ENCODE measurements at places on chromosomes 2 and 18.

- no peak for DNase-seq
These were observed 74.5 kb upstream of the B3GNT7 start for GRCh38 chr2:231321021-231321420.

DNA sequence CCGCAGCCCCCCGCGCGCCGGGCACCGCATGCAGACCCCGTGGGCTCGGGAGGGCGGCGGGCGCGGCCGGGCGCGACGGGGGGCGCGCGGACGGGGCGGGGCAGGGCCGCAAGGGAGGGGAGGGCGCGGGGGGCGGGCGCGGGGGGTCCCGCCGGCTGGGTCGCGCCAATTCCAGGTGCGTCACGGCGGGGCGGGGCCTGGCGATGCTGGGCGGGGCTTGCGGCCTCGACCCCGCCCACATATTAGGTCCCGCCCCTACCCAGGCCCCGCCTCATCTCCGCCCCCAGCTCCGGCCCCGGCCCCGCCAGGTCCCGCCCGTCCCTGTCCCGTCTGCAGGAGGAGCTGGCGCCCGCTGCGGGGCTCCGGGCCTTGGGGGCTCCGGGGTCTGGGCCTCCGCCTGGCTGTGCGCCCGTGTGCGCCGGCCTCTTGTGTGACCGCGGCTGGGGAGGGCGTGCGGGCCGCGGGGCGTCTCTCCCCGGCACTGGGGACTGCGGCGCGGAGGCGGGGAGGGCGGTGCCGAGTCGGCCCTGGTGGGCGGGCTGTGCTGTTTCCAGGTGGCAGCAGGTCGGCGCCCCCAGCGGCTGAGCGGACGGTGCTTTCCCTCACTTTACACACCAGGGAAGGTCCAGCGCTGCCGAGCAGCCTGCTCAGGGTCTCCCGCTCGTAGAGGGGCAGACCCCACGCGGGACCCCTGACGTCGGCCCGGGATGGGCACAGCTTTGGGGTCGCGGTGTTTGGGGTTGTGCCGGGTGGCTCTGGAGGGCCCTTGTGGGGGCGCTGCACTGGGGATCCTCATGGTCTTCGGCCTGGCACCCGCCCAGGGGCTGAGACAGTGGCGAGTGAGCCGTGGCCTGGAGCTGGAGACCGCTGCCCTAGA is 554 bp downstream of the ING5 start:
- peak; percentile 90 for DNase-seq

DNA sequence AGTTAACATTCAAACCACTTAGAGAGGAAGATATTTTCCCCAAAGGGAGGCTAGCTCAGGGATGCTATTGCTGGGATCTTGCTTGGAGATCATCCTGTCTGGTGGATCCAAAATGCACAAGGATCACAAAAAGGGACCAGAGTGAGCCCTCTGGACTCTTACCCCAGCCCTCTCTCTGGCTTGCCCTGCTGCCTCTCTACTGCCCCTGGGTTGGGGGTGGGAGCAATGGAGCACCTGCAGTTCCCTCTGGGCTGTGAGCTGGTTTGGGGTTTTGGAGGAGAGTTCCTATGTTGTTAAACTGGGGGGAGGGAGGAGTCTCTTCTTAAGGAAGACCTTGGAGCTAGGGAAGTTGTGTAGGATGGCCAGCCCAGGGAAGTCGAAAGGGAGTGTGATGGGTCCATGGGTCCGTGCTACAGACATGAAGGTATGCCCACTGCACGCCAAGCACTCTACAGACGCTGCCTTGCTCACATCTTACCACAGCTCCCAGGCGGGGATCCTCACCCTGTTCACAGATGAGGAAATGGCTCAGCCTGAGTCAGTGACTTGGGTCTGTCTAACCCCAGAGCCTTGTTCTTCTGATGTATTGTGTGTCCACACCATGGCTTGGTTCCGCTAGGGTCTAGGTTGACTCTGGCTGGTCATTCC is 3.8 kb downstream of the LBH start:
- DNase-seq = peak; percentile 45

DNA sequence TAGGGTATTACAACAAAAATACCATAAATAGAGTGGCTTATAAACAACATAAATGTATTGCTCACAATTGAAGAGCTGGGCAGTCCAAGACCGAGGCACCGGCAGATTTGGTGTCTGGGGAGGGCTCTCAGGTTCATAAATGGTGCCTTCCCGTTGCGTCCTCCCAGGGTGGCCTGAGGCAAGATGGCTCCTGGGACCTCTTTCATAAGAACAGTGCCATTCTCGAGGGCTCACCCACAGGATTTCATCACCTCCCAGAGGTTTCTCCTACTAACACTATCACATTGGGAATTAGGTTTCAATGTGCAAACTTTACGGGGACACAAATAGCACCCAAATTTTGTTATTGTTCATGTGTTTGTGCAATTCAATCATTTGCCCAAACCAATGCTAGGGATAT is 793.5 kb upstream of the HS6ST1 start:
- DNase-seq = no peak

- no peak for DNase-seq
These were observed 37.2 kb upstream of the THOC1 start for GRCh38 chr18:305003-305501.

DNA sequence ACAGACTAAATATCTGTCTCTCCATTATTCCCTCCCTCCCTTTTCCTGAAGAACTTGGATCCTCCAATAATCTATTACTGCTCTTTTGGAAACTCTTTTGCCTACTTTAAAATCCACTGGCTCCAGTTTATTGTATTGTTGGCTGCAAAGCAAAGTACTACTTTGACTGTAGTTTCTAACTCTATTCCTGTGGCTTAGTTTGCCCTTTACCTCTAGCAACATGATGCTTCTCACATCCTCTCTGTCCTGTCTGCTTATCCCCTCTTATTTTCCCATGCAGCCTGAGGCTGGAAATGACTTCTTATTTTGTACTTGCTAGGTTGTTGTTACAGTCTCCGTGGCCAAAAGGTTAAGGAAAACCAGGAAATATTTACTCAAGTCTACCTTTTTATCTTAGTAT is 26.8 kb downstream of the PDK1 start:
- no peak for DNase-seq

DNA sequence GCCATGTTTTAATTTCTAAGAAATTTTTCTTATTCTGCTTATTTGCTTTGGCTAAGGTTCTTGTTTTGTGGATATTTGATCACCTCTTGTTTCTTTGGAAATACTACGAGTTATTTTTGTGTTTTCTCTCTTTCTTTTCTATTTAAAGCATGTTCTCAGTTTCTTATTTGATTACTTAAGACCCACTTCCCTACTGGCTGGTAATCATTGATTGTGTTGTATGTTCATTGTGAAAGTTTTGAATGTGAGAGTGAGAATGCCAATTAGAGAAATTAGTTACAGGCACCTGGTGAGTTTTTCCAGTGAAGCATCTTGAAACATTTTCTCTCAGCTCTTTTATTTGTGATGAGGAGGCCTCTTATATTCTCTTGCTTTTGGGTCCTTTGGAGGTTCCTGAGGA is 226.7 kb upstream of the MC4R start:
- DNase-seq = no peak

- no peak for DNase-seq
These were observed 11.1 kb downstream of the HADHB start for GRCh38 chr2:26255759-26256384.

- DNase-seq = no peak
These were observed 10.3 kb downstream of the SNED1 start for GRCh38 chr2:241008711-241009121.

- no peak for DNase-seq
These were observed 74.4 kb downstream of the UBE2E3 start for GRCh38 chr2:181054843-181055242.

- DNase-seq = no peak
These were observed 3.8 kb downstream of the LIPT1 start for GRCh38 chr2:99158599-99158998.

- no peak for DNase-seq
These were observed 249.3 kb upstream of the MYT1L start for GRCh38 chr2:2580341-2580740.

GRCh38 chr2:241102239-241102803 is at the start of gene MTERF4:
TSS of gene MTERF4 (minus strand) at chr2:241102287. CDS start at chr2:241102273, 14 bp downstream.
- peak; percentile 81 for DNase-seq

GRCh38 chr2:138898855-138899254 is 118.7 kb upstream of the NXPH2 start:
- no peak for DNase-seq

GRCh38 chr2:150410809-150411208 is 76.7 kb downstream of the RND3 start:
- no peak for DNase-seq

DNA sequence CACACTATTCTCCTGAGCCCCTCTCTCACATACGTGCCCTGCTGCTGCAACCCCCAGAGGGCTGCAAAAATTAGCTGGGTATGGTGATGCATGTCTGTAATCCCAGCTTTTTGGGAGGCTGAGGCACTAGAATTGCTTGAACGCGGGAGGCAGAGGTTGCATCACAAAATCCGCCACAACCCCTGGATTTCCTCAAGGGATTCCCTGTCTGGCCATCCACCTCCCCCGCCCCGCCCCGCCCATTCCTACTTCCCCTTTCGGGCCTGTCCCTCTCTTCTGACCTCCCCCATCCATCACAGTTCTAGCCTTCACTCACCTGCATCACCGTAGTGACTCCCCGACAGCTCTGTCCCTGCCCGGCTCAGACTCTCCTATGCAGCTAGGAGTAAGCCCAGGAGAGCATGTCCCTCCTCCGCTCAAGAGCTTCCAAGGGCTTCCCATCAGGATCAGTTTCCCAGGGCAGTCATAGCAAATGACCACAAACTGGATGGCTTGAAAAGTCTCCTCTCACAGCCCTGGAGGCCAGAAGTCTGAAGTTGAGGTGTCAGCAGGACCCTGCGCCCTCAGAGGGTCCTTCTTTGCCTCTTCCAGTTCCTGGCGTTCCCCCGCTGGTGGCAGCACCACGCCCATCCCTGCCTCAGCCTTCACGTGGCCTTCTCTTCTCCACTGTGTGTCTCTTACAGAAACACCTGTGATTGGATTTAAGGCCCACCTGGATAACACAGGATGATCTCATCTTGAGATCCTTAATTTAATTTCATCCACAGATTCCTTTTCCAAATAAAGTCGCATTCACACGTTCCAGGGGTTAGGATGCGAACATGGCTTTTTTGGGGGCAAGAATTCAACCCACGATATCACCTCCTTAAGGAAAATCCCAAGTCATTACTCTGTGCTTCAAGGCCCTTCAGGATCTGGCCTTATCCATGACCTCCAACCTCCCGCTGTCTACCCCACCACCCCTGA is 58.5 kb downstream of the HS1BP3 start:
- DNase-seq = no peak

All from T-helper 2 cell (primary cell).